Naive thymus-derived CD8-positive, alpha-beta T cell (primary cell): ENCODE measurements at places on chromosomes 6 and 20.

- no peak for DNase-seq
Measured at GRCh38 chr6:81476881-81477280, 275.6 kb downstream of the TENT5A start.

- no peak for DNase-seq
Measured at GRCh38 chr6:42498473-42499128, 46.9 kb upstream of the TRERF1 start.

DNA sequence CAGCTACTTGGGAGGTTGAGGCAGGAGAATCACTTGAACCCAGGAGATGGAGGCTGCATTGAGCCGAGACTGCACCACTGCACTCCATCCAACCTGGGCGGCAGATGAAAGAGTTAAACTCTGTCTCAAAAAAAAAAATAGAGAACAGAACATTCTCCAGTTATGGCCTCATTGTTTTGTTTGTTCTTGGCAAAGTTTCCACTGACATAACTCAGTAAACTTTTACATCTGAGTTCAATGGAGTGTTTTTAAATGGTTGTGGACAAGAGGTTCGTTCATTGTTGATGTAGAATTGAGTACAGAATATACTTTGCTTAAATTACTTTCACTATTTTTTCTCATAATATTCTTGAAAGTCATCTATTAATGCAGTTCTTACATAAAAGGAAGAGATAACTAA, 42.2 kb upstream of the IFNGR1 start:
- DNase-seq = no peak

GRCh38 chr6:5394280-5394679, 133.0 kb downstream of the FARS2 start:
- DNase-seq = no peak

GRCh38 chr20:49140411-49140810, 47.7 kb downstream of the STAU1 start:
- no peak for DNase-seq

DNA sequence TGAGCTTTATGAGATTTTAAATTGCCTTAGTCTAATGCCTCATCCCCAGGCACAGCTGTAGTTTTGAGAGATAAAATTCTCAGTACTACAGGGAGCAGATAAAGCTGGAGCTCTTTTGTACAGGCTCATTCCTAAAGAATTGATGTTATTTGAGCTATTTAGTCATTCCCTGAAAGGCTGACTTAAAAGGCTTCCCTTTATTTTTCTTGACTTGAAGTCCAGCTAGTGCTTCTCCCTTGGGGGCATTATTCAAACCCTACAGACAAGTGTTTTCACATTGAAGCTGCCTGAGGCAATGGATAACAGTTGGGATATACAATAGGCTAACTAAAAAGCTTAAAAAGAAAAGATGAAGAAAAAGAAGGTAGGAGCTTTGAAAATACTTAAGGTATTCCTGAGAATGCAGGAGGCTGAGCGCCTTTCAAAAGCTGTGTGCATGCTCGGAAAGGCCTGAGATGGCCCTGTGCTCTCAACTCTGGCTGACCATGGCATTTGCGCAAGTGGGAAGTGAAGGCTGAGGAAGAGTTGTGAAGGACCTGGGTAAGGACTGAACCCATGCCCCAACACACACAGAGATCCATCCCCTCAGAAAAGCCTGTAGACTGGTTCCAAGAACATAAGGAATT, 315.1 kb downstream of the SMOC2 start:
- no peak for DNase-seq

GRCh38 chr6:47621838-47622449, 76.4 kb upstream of the ADGRF4 start:
- no peak for DNase-seq

DNA sequence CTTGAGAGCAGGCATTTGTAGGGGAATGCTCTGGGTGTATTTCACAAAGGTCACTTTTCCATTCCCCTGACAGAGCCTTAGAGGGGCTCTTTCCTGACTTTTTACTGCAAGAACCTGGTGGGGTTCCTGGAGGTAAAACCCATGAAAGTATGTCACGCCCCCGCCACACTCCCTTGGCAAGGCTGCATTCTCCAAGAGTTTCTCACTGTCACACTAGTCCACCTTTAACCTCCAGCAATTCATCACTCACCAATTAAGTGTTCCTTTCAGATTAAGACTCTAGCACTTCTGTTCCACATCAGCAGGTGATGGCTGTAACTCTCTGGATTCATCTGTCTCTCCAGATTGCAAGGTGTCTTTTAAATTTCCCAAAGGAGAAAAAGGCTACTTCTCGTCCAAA, 32.7 kb upstream of the NKX2-4 start:
- DNase-seq = no peak

GRCh38 chr6:130779658-130780033, 47.6 kb upstream of the SMLR1 start:
- DNase-seq = no peak

DNA sequence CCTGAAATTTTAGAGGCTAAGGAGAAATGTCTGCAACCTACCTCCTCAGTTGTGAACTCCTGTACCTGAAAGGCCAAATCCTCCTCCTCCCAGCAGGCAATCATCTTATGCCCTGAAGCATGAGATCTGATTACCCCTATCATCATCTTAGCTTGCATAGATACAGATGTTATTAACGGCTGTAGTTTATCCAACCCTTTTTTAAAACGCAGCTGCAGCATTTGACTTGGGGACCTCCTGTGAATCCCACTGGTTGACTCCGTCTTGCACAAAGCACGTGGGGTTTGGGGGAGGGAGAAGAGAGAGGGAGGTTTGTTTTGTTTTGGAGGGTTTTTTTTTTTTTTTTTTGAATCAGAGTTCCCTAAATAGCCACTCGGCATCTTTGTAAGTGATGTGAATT, 5.8 kb upstream of the NR2E1 start:
- no peak for DNase-seq

GRCh38 chr6:113813142-113813541, 44.0 kb upstream of the MARCKS start:
- DNase-seq = no peak

GRCh38 chr6:46056906-46057529, 41.4 kb upstream of the CLIC5 start:
- DNase-seq = no peak

- DNase-seq = no peak
Measured at GRCh38 chr6:161135695-161136591, 137.9 kb downstream of the AGPAT4 start.

DNA sequence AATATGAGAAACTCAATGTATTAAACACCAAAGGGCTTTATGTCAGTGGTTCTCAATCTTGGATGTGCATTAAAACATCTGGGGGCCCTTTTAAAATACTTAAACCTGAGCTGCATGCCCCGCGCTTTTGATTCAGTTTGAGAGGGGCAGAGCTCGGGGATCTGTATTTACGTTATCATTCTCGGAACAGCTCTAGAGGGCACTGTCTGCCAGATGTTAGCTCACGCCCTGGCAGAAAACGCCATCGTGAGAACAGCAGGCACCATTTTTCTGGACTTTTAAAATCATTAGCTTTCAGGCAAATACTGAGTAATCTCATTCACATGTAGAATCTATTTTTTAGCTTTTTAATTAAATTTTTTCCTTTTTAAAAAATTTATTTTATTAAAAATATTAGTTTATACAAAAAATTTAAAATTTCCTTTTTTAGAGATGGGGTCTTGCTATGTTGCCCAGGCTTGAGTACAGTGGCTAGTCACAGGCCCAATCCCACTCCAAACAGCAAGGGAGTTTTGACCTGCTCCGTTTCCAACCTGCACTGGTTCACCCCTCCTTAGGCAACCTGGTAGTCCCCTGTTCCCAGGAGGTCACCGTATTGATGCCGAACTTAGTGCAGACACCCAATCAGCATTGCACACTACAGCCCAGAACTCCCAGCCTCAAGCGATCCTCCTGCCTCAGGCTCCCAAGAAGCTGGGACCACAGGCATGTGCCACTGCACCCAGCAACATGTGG, 30.0 kb upstream of the ZNF133 start:
- no peak for DNase-seq

- DNase-seq = no peak
Measured at GRCh38 chr6:44664716-44665115, 277.2 kb downstream of the CDC5L start.
